ENCODE measurements at places on chromosomes 5 and 9. TPM values are rescaled to one million over a fixed set of nuclear protein-coding genes. Genes with fewer than 3 reads are reported as not detected.

The RASEF gene
- not detected for total RNA-seq

The PTPRD gene
- total RNA-seq, result 1.3 TPM

The CA9 gene
- 0.74 TPM for total RNA-seq

The ADAMTS13 gene
- 1.2 TPM for total RNA-seq

The AQP7 gene
- total RNA-seq, result not detected

The PCDHB2 gene
- 0.45 TPM for total RNA-seq

Data from bronchus fibroblast of lung (primary cell).